ENCODE measurements at places on chromosomes 3 and 15.

DNA sequence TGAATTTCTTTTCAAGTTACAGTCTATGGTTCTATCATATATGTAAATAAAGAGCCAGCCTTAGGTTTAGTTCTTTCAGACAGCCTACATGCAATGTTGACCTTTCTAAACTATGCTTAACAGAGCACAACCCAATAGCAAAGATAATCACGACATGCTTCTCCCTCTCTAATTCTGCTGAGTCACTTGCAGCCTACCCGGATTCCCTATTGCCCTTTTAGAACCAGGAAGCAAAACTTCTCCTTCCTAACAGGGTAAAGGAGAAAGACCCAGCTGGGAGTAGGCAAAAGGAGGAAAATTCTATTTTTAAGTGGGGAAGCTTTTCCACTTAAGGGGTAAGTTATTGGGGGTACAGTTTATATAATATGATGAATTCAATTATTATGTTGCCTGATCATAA is 79.3 kb downstream of the SLC7A14 start:
- DNase-seq = no peak

DNA sequence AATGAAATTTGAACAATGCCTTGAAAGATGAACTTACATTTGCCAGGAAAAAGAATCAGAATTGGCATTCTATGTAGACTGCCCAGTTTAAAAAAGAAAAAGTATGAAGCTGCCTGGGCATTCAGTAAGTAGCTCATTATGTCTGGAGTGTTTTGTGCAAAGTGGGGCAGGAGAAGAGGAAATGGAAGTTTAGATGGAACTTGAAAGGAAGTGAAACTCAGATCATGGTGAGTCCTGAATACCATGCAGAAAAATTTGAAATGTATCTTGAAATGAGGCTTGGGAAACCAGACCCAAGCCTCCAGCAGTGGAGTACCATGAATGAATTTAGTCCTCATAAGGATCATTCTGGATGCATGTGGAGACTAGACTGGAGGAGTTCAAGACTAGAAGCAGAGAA is 4.8 kb upstream of the MORC1 start:
- no peak for DNase-seq

GRCh38 chr3:60366486-60366885 is 884.8 kb downstream of the FHIT start:
- no peak for DNase-seq

- DNase-seq = no peak
Observed at GRCh38 chr3:71489315-71489761, 94.2 kb downstream of the FOXP1 start.

GRCh38 chr3:13142552-13143380 is 69.5 kb upstream of the IQSEC1 start:
- DNase-seq = no peak

- no peak for DNase-seq
Observed at GRCh38 chr3:195033531-195034091, 237.3 kb downstream of the XXYLT1 start.

DNA sequence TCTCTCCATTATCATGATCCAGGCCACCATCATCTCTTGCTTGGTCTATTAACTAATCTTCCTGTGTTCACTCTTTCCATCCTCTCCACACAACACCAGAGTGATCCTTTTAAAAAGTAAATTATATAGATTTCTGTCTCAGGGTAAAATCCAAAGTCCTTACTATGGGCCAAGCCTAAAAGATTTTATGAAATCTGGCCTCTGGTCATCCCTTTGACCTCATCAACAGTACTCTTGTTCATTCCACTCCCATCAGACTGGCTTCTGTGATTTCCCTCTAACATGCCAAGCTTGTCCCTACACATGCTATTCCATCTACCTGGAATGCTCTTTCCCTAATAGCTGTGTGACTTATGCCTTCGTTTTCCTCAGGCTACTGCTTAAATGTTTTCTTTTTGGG is 8.3 kb upstream of the TIPARP start:
- no peak for DNase-seq

All from AML-193 (cell line).